Activated CD8-positive, alpha-beta memory T cell treated with anti-CD3 and anti-CD28 coated beads for 1 hour (primary cell): ENCODE measurements at places on chromosomes 3 and 15.

DNA sequence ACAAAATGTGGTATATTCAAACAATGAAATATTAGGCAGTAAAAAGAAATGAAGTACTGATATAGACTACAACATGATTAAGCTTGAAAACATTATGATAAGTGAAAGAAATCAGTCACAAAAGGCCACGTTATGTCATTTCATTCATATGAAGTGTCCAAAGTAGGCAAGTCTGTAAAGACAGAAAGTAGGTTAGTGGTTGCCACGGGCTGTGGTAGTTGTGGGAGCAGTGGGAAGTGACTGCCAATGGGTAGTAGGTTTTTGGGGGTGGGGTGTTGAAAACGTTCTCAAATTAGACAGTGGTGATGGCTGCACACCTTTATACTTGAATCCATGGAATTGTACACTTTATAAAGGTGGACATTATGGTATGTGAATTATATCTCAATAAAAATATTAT is 12.1 kb downstream of the GALNT15 start:
- DNase-seq = no peak

DNA sequence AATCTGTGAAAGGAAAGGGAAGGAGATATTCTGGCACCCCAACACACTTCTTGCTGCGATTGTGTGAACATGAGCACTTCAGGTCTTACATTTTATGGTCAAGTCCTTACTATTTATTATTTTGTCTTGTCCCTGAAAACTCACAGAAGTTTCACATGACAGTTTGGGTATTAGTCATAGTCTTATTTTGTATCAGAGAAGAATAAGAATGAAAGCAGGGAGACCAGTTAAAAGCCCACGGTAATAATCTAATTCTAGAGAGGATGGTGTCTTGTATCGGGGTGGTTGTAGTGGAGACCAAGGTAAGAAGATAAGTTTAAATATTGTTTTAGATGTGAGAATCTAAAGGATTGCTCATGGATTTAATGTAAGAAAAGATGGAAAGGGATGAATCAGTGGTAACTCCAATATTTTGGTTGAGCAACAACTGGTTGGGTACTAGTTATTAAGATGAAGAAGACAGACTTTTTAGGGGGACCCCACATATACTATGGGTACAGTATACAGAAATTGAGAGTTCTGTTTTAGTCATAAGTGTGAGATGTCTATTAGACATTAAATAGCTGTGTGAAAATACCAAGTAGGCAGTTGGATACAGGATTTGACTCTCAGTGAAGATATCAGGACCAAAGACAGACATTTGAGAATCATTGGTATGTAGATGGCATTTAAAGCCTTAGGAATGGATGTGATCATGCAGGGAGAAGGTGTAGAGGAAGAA is 227.6 kb downstream of the MFSD1 start:
- DNase-seq = no peak

DNA sequence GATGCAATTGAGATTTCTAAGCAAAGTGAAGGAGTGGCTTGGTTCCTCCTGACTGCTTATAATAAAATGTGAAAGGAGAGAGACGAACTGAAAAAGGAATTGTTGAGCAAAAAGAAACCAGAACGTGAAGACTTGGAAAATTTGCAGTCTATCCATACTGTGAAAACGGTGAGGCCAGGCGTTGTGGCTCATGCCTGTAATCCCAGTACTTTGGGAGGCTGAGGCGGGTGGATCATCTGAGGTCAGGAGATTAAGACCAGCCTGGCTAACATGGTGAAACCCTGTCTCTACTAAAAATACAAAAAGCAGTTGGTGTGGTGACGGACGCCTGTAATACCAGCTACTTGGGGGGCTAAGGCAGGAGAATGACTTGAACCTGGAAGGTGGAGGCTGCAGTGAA is 56.7 kb upstream of the TSPAN3 start:
- DNase-seq = no peak

DNA sequence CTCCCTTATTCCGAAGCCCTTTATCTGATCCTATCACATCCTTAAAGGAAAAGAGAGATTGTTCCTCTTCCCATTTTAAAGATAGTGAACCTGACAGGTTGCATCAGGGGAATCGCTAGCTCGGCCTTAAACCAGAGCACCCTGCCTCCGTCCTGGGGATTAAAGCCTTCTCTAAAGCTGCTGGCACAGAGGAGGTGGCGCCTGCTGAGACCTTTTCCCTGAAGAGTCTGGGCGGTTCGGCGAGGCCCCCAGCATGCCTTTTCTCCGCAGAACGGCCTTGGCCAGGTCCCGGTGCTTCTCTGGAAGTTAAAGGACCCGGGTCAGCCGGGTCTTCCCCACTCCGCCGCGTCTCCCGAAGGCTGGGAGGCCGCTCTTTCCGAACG is 593 bp downstream of the FAM219B start:
- peak; percentile 17 for DNase-seq

DNA sequence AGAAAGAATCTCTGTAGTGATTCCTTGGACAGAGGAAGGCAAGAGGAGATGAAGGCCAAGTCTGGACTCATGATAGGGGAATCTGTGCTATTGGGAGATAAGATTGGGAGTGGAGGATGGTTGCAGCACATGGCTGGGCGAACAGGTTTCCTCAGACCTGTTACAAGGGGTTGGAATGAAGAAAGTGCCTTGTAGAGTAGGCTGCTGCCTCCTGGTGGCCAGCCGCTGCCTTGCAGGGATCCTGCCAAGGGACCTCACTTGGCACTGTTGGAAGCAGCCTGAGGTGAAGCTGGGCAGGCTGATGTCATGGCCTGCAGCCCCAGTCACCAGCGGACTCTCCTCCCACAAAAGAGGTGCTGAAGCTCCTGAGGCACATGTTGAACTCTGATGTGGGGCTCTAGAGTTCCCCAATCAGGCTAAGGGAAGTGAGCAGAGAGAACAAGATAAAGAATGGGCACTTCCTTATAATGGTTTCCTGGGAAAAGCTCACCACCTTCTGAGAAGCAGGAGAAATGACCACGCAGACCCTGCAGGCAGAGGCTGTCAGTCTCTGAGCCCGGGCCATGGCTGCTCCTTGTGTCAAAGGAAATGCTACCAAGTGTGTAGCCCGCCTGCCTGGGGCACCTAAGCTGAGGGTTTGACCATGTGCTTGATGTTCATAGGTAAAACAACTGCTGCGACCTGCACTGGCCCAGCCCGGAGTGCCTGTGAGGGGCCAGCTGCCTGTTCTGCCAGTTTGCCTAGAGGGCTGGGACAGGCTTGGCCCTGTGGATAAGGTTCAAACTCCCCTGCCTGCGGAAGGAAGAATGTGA is 1.6 kb upstream of the TEX264 start:
- peak; percentile 70 for DNase-seq

GRCh38 chr3:97530691-97531090 is 233.9 kb upstream of the ARL6 start:
- no peak for DNase-seq

GRCh38 chr3:42683875-42684598 is 1.3 kb upstream of the KLHL40 start:
- DNase-seq = no peak

DNA sequence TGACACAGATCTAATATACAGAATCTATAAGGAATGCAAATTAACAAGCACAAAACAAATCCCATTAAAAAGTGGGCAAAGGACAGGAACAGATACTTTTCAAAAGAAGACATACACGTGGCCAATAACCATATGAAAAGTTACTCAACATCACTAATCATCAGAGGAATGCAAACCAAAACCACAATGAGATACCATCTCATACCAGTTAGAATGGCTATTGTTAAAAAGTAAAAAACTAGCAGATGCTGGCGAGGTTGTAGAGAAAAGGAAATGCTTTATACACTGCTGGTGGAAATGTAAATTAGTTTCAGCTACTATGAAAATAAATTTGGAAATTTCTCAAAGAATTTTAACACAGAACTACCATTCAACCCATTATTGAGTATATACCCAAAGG is 50.7 kb downstream of the ADAMTS17 start:
- DNase-seq = no peak

DNA sequence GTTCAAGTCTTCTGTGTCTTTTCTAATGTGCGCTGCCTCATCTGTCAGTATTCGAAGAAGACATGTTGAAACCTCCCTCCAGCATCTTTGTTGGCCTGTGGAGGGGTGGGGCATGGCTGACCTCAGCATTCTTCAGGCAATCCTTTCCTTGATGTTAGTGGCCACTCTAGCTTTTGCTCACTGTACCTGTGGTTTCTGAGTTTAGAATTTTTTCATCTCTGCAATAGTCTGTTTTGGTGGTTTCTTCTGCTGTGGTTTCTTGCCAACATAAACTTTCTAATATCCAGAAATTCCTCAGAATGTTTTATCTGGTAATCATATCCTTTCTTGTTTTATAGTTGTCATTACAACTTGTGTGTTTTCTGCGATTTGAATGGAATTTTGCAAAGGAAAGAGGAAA is 251.3 kb upstream of the NR2E3 start:
- DNase-seq = no peak

DNA sequence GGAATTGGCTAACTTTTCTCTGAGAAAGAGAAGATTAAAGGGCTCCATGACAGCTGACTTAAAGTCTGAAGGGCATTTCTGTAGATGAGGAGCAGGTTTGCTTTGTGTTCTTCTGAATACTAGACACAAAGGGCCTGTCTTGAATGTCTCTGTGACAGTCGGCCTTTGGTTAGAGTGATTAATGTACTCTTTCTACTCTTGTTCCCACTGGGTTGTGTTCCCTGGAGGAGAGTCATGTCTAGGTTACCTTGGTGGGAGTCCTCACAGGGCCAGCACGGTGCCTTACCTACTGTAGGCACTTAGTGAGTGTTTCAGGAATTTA is 66.1 kb downstream of the MAP2K5 start:
- no peak for DNase-seq

- no peak for DNase-seq
Observed at GRCh38 chr15:47460795-47461573, 256.3 kb upstream of the SEMA6D start.
